Retina (tissue), 1 donor: ENCODE measurements at places on chromosomes 6 and 20.

DNA sequence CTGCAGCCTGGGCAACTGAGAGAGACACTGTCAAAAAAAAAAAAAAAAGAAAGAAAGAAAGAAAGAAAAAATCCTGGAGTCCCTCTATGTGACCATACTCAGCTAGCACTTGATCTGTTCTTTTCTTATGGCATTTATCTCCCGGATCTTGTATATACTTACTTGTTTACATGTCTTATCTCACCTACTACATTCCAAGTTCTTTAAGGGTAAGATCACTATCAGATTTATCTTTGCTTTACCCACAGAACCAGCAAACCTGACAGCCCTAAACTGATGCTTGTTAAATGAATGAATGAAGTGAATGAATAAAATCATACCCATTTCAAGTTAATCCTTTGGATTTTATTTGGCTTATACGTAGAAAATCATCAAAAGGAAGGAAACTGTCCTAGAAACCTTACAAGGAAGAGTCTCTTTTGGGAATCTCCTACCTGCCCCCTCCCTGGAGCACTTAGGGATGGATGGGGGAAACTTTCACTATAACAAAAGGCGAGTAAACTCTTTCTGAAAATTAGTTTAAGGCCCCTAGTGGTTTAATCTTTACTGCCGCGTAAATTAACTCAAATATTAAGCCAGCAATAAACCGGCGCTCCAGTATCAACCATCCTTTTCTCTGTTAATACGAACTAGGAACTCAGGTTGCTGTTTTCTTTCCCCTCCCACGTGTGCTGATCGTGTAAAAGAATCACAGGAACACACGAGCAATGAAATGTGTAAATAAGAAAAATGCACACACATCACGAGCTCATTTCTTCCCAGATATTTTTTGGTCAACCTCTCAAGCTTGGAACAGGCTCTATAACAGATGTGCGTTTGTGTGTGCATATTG, 1.3 kb upstream of the UTRN start:
- no peak for DNase-seq

DNA sequence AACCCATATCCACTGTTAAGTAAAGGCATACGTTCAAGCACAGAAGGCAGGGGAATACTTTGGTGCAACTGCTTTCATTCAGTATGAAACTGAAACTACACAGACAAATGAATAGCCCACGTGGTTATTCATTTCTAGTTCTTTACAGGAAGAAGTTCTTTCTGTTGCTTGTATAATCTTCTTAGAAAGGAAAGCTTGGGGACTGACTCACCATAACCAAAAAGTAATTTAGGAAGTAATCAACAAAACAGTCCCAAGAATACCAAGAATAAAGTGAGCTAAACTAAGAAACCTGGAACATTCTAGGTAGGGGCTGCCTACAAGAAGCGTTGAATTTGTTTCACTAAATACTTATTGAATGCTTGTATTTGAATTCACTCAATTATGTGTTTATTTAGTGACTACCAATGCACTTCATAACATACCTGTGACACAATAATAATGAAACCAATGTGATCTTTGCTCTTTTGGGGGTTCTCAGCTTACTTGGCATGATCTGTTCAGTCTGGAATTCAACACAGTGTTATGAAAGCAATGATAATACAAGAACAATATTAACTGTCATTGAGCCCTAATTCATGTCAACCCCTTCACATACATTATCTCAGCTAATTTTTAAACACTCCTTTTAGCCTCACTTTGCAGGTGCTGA, 25.1 kb upstream of the KIAA0408 start:
- no peak for DNase-seq

- no peak for DNase-seq
These were observed 2.9 kb upstream of the BPIFB1 start for GRCh38 chr20:33280000-33280680.

GRCh38 chr6:156777577-156778453, 637 bp downstream of the ARID1B start:
- DNase-seq: peak; percentile 81

DNA sequence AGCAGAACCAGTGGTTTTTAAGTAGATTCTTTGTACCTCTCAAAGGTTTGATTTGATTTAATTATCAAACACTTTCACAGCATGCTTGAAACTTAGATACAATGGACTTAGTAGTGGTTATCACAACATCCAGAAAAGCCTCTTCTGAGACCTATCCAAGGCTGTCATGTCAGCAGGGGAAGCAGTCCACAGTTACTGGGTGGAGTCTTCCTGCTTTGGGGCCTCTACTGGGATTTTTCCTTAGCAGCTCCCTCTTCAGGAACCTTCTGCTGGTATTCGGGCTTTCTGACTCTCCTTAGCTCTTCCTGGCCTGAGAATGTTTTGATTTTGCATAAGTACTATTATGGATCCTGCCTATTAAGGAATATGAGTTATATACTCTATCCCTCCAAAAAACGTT, 36.0 kb downstream of the ARFGEF2 start:
- no peak for DNase-seq

- peak; percentile 12 for DNase-seq
These were observed 1062.0 kb downstream of the HACE1 start for GRCh38 chr6:103797738-103798137.

- DNase-seq: peak; percentile 62
These were observed 38.0 kb downstream of the TMEM170B start for GRCh38 chr6:11575408-11576033.

GRCh38 chr6:54467384-54467783, 159.1 kb downstream of the TINAG start:
- DNase-seq: no peak

DNA sequence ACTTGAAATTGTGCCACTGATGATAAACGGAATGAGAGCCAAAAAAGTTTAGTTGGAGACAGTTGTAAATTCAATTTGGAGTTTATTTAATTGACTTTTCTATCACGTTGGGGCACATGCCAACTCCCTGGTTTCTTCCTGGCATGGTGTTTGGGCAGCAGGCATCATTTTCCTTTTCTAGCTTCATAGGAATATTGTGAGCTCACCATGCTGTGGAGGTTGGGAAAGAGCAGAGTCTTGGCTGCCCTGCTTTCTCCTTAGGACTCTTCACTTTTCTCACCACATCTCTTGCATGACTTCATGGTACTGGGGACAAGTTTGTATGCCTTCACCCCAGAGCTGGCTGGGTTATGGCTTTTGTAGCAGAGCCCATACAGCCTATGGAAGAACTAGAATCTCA, 6.4 kb downstream of the SCAND1 start:
- DNase-seq: no peak
